ENCODE measurements at places on chromosomes 7 and 10. TPM values are rescaled to one million over a fixed set of nuclear protein-coding genes. Genes with fewer than 3 reads are reported as not detected.

DNA sequence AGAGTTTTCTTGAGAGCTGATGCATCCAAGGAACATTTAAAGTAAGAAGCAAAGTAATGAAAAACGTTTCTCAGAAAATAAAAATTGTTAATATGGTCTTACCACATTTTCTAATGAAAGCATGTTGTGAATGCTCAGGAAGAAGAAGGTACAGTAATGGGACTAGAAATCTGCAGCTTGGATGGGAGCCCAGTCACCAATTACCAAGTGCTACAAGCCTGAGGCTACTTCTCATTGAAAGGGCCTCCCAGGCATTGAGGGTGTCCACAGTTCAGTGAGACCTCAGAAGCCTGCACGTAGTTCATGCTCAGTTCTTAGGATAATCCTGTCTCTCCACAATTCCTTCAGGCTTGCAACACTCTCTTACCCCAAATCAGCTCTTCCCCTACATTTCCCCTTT lies 17.6 kb downstream of the PTN start:
- no peak for DNase-seq

GRCh38 chr7:41641011-41641664 lies 61.8 kb downstream of the INHBA start:
- DNase-seq, result no peak

- no peak for DNase-seq
Measured at GRCh38 chr7:43655584-43655983, 72.7 kb downstream of the STK17A start.

DNA sequence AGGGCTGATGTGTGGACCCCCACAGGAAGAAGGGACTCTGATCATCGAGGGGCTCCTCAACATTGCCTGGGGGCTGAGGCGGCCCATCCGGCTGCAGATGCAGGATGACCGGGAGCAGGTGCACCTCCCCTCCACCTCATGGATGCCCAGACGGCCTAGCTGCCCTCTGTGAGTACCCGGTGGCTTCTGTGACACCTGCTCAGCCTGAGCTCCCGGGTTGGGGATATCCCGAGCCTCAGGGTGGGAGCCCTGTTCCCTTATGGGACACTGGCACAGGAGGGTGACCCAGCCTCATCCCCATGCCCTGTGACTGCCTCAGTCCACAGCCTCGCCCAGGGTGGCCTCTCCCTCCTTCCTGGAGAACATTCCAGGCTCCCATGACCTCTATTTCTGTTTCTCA lies 3.9 kb upstream of the DEPP1 start:
- no peak for DNase-seq

DNA sequence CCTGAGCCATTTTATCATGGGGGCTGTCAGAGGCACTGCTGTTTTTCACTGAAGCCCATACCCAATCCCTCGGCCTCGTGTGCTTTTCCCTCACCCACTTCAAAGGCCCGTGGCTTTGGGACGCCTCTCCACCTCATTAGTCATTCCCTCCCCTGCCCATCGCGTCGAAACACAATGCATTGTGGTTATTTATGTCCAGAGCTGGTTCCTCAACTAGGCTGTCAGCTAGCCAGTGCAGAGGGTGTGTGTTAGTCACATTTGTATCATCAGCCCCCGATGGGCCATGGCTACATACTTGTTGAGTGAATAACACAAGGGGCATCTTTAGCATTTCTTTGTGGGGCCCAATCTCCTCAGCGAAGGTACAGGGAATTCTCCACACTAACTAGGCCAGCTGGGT lies 3.8 kb upstream of the CRCP start:
- DNase-seq, result no peak

The PPP1R3C gene
- 51.2 TPM for total RNA-seq

The SLC26A3 gene
- not detected for total RNA-seq

The DNAJC1 gene
- total RNA-seq, result 24.4 TPM
